Esophagus muscularis mucosa (tissue), 4 donors: ENCODE measurements at places on chromosomes 1 and 21. TPM values are rescaled to one million over a fixed set of nuclear protein-coding genes. Genes with fewer than 3 reads are reported as not detected.

- no peaks in the 10 kb centered on the region for H3K4me1 ChIP-seq
- no peaks in the 10 kb centered on the region for H3K36me3 ChIP-seq
- no peak for DNase-seq
- H3K27ac ChIP-seq = no peak overlapping the region
- no peaks in the 10 kb centered on the region for H3K27me3 ChIP-seq
These were observed 37.6 kb upstream of the HMCN1 start for GRCh38 chr1:185696422-185697150.

GRCh38 chr1:177966199-177966598 lies 3.7 kb downstream of the SEC16B start:
- no peaks in the 10 kb centered on the region for H3K27me3 ChIP-seq
- DNase-seq = no peak
- peaks cover 14% of the 10 kb centered on the region for H3K36me3 ChIP-seq
- H3K4me3 ChIP-seq = no peak overlapping the region
- no peaks in the 10 kb centered on the region for H3K4me1 ChIP-seq
- no peak overlapping the region for H3K27ac ChIP-seq

The HMCN1 gene
- 87.9 TPM for total RNA-seq

DNA sequence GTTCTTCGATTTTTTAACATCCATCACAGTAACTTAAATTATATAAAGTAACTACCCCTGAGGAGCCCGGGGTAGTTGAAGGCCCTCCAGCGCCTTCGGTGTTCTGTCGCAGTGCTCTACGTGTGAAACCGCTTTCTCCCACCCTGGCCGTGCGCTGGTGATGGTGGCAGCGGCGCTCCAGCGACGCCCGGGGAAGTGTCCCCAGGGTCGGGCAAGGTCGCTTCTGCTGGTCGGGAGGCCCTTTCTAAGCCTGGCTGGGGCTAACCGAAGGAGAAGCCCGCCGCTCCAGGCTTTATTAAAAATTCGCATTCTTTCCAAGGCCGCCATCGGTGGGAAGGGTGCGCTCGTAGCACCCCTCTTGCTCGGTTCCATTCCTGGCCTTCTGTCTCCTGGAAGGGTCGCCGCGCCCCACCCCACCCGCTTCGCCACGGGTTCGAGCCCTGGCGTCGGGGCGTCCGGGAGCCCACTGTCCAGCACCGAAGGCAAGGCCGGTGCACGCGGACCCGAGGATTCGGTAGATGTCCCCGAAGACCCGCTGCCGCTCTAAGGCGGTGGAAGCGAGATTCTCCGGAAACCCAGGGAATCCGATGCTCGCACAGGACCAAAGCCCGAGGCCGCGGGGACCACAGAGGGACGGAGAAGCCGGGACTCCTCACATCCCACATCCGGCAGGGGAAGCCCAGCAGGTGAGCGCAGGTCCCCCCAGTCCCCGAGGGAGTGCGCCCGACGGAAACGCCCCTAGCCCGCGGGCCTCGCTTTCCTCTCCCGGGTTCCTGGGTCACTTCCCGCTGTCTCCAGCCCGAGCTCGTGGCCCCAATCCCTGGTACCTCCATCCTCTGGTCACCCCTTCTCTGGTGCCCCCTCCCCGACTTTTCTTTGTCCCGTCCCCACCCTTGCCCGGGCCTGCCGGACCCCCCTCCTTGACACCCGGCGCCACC lies 685 bp upstream of the RIPPLY3 start:
- DNase-seq = no peak
- no peaks in the 10 kb centered on the region for H3K36me3 ChIP-seq
- peak overlapping the region; percentile 60 for H3K4me3 ChIP-seq
- H3K27me3 ChIP-seq = no peaks in the 10 kb centered on the region
- peaks cover 25% of the 10 kb centered on the region for H3K4me1 ChIP-seq

GRCh38 chr1:81802707-81803430 lies 2.1 kb downstream of the ADGRL2 start:
- no peaks in the 10 kb centered on the region for H3K36me3 ChIP-seq
- peak overlapping the region; percentile 84 for H3K4me3 ChIP-seq
- H3K27me3 ChIP-seq = no peaks in the 10 kb centered on the region
- DNase-seq = no peak
- H3K4me1 ChIP-seq = peaks cover 31% of the 10 kb centered on the region

GRCh38 chr1:223844787-223845036 lies 1.0 kb downstream of the TP53BP2 start:
- H3K27ac ChIP-seq = peak overlapping the region; percentile 98
- peaks cover 64% of the 10 kb centered on the region for H3K4me1 ChIP-seq
- H3K27me3 ChIP-seq = no peaks in the 10 kb centered on the region
- DNase-seq = no peak

DNA sequence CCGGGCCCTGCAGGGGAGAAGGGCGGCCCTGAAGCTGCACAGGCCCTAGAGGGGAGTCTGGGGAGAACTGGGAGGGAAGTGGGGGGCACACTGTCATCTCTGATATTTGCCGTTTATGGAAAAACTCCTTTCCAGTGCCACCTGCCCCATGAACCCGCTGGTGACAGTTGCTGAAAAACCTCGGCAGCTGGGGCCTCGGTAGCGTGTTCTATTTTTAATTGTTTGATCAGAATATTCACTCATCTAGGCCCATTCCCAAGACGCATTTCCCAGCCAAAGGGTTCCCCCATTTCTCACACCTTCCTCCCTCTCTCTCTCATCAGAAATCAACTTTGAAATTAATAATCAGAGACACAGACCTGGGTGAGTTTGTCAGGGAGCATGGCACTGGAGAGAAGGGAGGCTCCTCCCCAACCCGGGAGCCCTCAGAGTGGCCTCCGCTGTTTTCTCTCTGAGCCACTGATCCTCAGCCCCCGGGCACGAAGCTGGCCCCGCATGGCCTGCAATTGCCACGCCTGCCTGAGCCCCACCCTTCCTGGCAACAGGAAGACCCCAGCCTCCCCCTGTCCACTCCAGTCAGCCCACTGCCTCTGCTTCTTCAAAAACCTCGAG lies 111.1 kb downstream of the CASZ1 start:
- peak overlapping the region; percentile 2 for H3K4me3 ChIP-seq
- H3K36me3 ChIP-seq = no peaks in the 10 kb centered on the region
- no peaks in the 10 kb centered on the region for H3K27me3 ChIP-seq
- peaks cover 100% of the 10 kb centered on the region for H3K4me1 ChIP-seq
- peak overlapping the region; percentile 79 for H3K27ac ChIP-seq

The SNAPIN gene
- 47.8 TPM for total RNA-seq

GRCh38 chr1:40592107-40592803 lies 60.8 kb downstream of the ZNF684 start:
- no peaks in the 10 kb centered on the region for H3K4me1 ChIP-seq
- H3K27me3 ChIP-seq = no peaks in the 10 kb centered on the region
- DNase-seq = peak; percentile 45
- H3K27ac ChIP-seq = no peak overlapping the region
- H3K4me3 ChIP-seq = no peak overlapping the region
- H3K36me3 ChIP-seq = no peaks in the 10 kb centered on the region

DNA sequence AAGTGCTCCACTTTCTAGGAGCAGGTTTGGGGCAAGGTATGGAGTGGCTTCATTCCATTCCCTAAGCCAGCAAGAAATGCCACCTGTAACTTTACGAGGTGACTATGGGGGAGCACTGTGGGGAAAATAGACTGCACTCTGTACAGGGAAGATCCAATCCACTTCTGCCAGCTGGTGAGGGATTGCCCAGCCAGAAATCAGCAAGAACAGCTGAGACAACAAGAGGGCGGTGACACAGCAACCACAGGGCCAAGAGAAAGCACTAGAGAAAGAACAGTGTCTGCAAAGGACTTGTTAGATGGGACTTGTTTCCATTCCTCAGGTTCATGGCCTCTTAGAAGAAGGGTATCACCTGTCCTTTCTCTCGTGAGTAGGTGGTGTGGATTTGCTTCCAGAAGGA lies 19.6 kb downstream of the CAPN8 start:
- no peaks in the 10 kb centered on the region for H3K36me3 ChIP-seq
- no peak for DNase-seq
- peaks cover 5% of the 10 kb centered on the region for H3K4me1 ChIP-seq

The TMEM52 gene
- 4.2 TPM for total RNA-seq

DNA sequence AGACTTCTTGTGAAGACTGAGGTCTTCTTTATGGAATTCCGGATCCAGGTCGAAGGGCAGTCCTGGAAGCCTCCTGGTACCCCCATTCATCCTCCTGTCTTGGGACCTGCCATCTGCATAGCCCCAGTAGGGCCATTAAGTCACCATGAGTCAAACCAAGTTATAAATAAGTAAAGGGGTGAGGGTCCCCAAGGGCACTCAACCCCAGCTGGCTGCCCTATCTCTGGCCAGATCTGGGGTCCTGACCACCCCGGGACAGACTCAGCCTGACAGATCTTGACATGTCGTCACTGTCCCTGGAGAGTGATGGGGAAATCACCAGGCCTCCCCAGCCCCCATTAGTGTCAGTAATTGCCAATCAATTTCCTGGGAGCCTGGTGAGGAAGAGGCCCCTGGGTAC lies 108.7 kb downstream of the EPHB2 start:
- no peak overlapping the region for H3K4me3 ChIP-seq
- no peak overlapping the region for H3K27ac ChIP-seq
- H3K4me1 ChIP-seq = no peaks in the 10 kb centered on the region
- H3K27me3 ChIP-seq = no peaks in the 10 kb centered on the region
- no peak for DNase-seq

DNA sequence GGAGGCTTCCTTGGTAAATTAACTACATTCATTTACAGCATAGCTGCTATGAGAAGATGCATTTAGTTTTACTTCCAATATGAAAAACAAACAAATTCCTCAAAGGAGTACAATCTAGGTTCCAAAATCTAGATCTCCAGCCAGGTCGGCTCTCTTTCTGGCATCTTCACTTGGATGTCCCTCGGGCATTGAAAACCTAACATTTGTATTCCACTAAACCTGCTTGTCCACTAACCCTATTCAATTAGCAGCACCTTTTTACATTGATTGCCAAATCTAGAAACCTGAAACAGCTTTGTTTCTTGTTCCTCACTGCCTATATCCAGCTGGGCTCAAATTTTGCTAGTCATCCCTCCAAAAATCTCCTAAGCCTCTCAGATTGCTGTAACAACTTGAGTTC lies 14.3 kb upstream of the CXADR start:
- H3K36me3 ChIP-seq = no peaks in the 10 kb centered on the region
- no peaks in the 10 kb centered on the region for H3K4me1 ChIP-seq
- DNase-seq = no peak
- no peaks in the 10 kb centered on the region for H3K27me3 ChIP-seq
- no peak overlapping the region for H3K27ac ChIP-seq

GRCh38 chr1:25971066-25971810 lies 26.6 kb downstream of the PAFAH2 start:
- H3K4me3 ChIP-seq = no peak overlapping the region
- no peak overlapping the region for H3K27ac ChIP-seq
- peaks cover 88% of the 10 kb centered on the region for H3K36me3 ChIP-seq
- no peaks in the 10 kb centered on the region for H3K27me3 ChIP-seq
- H3K4me1 ChIP-seq = no peaks in the 10 kb centered on the region

GRCh38 chr1:155507945-155508344 lies 54.7 kb downstream of the ASH1L start:
- no peak for DNase-seq
- peaks cover 50% of the 10 kb centered on the region for H3K4me1 ChIP-seq
- no peaks in the 10 kb centered on the region for H3K36me3 ChIP-seq
- peak overlapping the region; percentile 18 for H3K27ac ChIP-seq
- no peak overlapping the region for H3K4me3 ChIP-seq
- H3K27me3 ChIP-seq = no peaks in the 10 kb centered on the region
